D721Med (cell line): ENCODE measurements at places on chromosomes 1 and 21.
A peak's percentile ranks its signal among the peaks of the same experiment; 100 is the strongest.

DNA sequence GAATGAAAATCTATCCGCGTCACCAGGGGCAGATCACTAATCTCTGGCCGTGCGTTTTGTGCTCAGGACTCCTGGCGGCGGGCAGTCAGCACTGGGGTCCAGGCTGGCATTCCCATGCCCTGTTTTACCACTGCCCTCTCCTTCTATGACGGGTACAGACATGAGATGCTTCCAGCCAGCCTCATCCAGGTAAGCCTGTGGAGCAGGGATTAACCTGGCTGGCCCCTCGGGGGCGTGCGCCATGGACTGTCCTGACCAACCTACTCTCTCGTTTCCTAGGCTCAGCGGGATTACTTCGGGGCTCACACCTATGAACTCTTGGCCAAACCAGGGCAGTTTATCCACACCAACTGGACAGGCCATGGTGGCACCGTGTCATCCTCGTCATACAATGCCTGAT, 10.9 kb upstream of the CENPS start:
- no peak for DNase-seq

- no peak for DNase-seq
Measured at GRCh38 chr1:192453360-192453992, 122.1 kb upstream of the RGS1 start.

- DNase-seq, result no peak
Measured at GRCh38 chr21:41758550-41758949, 8.3 kb downstream of the RIPK4 start.

DNA sequence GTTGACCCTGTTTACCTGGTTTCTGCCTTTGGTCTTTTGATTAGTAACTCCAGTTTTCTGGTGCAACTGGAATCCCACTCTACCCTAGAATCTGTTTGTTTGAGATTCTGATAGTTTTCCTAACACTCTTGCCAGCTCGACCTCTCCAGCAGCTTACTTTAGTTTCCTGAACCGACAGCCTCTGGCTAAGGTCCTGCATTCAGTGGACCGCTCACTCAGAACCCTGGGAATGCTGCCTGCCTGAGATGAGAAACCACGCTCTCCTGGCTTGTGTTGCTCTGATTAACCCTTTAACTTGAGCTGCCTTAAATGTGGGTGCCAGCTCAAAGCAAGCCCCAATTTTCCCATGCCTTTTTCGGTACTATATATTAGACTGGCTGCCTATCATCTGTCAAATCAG, 45.3 kb upstream of the SIPA1L2 start:
- DNase-seq, result no peak

GRCh38 chr21:42850866-42851391, 28.4 kb downstream of the WDR4 start:
- DNase-seq, result no peak

DNA sequence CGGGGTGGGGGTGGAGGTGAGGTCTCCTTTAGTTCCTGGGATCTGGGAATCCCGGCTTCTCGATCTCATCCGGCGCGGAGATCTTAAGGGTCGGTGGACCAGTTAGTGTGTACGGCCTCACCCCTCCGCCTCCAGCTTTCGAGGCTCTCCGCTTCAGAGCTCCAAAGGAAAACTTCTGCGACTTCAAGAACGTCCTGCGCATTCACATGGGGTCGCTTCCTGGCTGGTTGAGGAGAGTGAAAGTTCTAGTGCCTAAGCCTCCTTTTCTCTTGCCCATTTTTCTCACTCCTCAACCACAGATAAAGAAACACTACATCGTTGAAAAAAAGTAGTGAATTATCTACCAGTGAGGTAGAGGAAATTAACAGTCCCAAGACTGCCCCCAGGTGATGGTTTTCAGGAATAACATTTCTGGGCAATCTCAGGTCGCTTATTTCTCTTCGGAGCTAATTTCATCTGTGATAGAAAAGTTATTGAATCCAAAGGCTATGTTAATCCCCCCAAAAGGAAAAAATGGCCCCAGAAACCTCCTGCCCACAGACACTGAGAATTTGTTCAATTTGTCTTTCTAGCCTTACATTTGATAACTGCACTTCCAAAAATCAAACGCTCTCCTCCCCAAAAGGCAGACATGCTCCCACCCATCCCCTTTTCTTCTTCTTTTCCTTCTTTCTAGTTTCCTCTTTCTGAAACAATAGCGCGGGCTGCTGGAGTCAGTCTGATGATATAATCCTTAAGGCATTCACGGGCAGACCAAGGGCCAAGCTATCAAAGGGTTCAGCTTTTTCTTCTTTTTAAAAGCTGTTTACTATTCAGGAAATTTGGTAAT, 20.6 kb upstream of the TBX15 start:
- no peak for DNase-seq

DNA sequence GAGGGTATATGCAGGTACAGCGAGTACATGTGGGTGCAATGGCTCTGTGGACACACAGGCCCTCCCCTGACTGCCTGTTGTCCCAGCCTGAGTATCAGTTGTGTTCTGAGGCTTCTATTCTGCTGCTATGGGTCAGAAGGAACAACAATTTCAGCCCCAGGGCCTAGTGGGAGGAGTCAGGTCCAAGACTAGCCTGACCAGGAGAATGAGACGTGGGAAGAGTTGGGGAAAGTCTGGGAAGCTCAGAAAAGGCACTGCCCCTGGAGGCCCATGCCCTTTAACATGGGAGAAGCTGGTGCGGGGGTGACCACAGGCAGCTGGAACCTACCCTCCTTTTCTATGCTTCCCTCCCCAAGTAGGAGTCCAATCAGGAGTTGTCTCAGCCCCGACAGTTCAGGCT, 7.7 kb downstream of the IGSF8 start:
- DNase-seq, result no peak

GRCh38 chr21:31803039-31804007, 69.5 kb upstream of the HUNK start:
- no peak for DNase-seq

DNA sequence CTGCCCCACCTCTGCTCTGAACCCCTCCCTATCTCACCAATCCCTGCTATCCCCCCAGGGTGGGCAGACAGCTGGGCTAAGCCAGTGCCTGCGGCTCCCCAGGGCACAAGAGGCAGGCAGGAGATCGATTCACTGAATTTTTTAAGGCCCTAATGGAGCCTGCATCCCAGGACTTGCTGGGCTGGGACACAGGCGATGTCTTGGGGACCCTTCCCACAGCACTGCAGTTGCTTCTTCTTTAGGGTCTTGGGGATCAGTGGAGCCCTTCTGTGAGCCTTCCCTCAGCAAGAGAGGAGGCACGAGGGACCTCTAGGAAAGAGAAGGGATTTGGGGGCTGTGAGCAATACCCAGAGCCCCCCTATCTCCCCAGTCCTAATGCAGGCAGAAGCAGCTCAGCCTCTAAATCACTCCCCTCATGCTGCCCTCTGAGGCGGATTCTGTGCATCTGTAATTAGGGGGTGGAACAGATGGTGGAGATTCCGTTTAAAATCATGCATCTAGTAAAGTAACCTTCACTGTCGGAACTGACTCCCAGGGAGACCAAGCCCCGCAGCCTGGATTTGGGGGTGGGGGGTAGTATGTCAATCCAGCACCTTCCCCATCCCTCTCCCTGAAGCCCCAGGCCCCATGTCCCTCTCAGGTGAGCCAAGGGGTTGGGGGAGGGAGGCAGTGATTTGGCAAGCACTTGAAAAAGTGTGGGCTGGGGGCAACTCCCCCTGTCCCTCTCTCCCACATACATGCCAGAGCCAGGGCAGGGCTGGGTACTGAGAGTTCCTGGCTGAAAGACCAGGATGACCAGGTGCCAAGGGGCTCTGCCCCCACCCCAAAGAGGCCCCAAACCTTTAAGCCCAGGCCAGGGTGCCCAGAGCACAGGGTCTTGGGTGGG, 10.0 kb downstream of the AHDC1 start:
- DNase-seq, result peak; percentile 80

- DNase-seq, result no peak
Measured at GRCh38 chr1:205777994-205778393, 2.7 kb upstream of the RAB29 start.
